ENCODE measurements at places on chromosomes 1 and 21.

- no peak for DNase-seq
Observed at GRCh38 chr1:169618367-169618766, 11.6 kb downstream of the SELP start.

- no peak for DNase-seq
Observed at GRCh38 chr1:93880731-93881130, 1.7 kb upstream of the DNTTIP2 start.

GRCh38 chr1:248751142-248751541, 4.4 kb downstream of the LYPD8 start:
- DNase-seq: no peak

DNA sequence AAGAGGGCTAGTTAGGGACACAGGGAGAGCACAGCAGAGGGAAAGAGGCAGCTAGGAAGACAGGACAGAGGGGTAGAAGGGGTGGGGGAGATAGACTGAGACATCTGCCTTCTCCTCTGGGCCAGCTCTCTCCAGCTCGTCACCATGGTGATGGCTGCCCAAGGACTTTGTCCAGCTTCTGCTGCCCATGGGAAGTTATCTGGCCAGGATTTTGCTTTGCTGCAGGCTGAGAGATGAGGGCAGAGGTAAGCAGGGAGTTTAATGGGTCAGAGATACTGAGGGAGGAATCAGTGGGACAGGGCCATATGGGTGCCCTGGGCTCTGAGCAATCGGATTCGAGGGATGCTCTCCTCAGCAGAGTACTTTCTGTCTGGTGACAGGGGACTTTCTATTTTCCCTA, 34.5 kb upstream of the GPR37L1 start:
- no peak for DNase-seq

DNA sequence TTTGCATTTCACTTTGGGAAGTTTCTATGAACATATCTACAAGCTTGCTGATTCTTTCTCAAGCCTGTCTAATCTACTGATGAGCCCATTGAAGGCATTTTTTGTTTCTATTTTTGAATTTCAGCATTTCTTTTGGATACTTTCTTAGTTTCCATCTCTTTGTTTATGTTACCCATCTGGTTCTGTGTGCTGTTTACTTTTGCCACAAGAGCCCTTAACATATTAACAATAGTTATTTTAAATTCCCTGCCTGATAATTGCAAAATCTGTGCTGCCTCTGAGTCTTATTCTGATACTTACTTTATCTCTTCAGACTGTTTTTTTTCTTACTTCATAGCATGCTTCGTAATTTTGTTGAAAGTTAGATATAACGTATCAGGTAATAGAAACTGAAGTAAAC, 75.8 kb upstream of the ZRANB2 start:
- DNase-seq: no peak

DNA sequence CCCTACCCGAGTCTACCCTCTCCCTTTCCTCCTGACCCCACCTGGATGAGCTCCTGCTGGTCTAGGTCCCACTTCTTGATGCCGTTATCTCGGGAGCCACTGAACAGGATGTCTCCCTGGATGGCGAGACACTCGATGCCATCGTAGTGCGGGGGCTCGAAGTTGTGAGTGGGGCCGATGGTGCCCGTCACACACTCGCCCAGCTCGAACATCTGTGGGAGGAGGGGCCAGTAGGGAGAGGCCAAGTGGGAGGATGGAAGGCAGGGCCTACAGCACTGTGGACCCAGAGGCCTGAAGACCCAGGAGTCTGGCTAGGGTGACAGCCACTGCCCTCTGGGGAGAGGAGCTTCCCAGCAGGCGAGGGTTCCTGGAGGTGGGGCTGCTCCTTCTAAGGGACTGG, 48.1 kb downstream of the KIF21B start:
- DNase-seq: no peak

GRCh38 chr1:104854529-104854928, 1104.8 kb downstream of the AMY1C start:
- no peak for DNase-seq

DNA sequence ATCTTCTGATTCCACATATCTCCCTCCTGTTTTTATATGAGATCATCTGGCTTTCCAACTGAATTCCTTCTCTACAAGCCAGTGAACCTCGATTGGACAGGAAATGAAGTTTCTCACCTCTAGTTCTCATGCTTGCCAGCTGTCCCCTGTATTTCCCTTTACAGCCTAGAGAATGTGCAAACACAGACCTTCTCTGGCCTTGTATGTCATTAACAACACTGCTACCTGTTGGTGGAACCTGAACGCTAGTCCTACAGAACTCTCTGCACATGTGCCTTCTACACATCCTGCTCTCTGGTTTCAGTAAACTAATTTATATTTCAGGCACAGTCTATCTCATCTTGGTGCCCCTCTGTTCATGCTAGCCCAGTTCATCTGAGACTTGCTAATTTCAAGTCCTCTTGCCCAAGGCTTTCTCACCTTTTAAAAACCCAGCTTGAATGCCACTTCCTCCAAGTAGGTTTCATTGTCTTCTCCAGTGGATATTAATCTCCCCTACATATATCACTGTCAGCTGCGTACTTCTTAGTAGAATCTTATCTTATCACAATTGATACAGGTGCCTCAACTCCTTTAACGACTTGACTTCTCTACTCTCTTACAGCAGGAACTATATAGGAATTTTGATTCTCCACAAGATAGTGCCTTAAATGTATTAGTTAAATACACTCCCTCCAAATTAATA, 549.9 kb downstream of the PLPP3 start:
- DNase-seq: no peak

GRCh38 chr21:29793712-29794111, 146.1 kb downstream of the GRIK1 start:
- no peak for DNase-seq

GRCh38 chr1:180141381-180141934, 13.2 kb upstream of the QSOX1 start:
- no peak for DNase-seq

DNA sequence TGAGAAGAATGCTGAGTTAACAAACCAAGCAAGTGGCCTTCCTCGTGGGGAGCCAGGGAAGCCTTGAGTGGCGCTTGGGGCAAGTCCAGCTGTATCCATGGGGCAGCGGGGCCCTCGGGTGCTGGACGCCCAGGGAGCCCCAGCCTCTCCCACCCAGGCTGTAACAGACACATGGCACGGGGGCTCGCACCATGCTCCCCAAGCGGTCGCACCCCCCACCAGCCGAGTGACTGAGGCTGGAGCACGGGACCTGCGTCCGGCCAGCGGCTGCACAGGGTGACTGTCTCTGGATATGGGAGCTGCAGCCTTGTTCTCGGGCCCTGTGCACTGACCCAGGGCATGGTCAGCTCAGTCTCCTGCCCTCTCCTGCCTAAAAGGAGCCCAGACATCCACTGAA, 53.9 kb upstream of the ACTRT2 start:
- DNase-seq: no peak

DNA sequence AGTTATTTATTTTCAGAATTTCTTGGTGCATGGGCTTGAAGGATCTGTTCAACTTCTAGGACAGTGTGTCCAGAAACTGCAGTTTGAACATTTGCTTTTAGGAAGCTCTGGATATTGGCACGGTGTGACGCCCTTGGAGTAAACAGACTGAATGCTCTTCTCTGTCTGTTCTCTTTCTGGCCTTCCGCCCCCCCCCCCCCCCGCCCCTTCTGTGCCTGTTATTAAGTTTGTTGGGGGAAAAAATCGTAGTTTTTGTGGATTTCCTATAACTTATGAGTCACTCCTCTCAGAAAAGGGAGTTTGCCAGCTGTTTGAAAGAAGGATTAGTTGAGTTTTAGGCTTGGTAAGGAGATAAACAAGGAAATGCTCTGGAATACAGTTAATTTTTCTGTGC, 1.2 kb downstream of the KCTD3 start:
- DNase-seq: peak; percentile 24

DNA sequence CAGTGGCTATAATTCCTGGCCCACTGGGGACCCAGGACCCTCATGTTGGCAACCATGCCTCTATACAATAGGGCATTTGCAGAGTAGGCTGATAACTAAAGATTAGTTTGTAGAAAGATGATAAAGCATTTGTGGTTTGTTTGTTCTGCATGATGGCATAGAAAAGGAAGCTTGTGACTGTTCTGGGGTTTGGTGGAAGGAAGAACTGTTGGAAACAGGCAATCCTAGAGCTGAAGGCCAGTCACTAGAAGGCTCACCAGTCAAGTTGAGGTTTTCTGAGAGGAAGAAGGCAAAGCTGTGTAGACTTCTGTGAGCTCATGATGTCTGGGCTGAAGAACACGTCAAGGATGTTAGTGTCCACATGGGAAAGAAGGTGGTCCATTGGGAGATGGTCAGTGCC, 140.3 kb upstream of the VANGL1 start:
- no peak for DNase-seq

GRCh38 chr21:34553151-34553952, 41.3 kb upstream of the KCNE1 start:
- DNase-seq: peak; percentile 48

DNA sequence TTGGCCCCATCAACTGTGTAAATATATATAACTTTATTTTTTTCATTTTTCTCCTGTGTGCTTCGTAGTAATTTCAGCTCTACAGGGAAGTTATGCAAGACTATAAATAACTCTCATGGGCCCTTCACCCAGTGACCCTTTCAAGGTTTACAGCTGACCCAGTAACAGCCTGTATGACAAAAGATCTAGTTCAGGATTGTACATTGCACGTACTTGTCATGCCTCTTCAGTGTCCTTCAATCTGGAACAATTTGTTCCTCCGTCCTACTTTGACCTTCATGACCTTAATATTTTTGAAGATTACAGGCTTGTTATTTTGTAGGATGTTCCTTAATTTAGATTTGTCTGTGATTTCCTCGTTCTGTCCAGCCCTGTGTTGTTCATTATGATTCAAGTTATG, 40.5 kb downstream of the BRINP2 start:
- DNase-seq: no peak

DNA sequence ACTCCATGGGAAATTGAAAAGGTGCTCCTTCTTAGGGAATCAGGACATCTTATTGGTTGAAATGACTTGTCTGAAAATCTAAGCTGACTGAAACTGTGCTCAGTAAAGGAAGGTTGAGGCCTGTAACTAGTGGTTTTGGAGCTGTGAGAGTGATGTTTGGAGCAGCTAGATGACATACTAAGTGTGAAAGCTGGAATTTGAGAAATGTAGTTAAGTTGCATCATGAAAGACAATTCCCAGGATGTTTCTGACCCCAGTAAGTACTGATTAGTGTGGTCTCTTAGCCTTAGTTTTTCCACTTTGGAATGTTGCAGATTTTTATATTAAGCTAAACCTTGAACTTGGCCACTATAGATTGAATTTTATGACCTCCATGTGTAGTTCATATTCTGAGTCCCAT, 154.9 kb downstream of the PAPPA2 start:
- no peak for DNase-seq

DNA sequence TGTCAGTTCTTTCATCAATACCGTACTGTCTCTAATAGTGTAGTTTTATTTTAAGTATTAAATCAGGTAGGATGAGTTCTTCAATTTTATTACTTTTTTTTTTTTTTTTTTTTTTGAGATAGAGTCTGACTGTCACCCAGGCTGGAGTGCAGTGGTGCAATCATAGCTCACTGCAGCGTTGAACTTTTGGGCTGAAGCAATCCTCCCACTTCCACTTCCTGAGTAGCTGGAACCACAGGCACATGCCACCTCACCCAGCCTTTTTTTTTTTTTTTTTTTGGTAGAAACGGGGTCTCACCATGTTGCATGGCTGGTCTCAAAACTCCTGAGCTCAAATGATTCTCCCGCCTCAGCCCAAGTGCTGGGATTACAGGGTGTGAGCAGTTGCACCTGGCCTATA, 44.3 kb downstream of the INAVA start:
- no peak for DNase-seq

DNA sequence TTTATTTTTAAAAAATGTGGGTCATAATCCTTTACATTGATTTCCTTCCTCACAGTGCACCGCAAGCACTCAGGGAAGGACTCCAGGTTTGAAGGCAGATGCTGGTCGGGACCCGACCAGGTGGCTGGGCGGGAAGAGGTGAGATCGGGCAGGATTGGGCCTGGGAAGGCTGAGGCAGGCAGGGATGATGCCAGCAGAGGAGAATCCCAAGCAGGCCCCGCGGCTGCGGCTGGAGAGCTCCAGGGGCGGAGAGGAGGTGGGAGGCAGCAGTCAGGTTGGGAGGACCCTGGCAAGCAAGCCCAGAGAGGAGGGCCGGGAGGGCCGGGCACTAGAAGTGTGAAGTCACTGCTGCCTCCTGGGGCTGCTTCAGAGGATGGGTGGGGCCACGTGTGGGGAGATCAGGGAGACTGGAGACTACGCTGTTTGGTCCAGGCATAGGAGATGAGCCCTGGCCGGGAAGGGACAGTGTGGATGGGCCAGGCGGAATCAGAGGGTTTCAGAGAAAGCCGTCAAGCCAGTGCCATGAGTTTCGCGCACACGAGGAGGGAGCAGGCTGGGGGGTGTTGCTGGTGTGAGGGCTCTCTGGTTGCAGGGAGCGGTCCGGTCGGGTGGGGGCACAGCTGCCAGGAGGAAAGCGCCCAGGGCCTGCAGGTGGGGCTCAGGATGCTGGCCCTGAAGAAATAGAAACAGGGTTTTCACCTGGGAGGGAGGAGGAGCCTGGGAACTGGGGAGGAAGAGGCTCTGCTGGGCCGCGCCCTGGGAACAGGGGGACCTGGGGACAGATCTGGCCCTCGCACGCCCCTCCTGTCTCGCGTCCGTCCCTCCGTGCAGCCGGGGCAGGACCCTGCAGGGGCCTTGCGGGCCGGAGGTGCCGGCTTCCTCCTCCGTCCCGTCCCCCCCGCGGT, 888 bp upstream of the COL18A1 start:
- DNase-seq: no peak

GRCh38 chr21:38734646-38735365, 70.9 kb upstream of the ETS2 start:
- DNase-seq: no peak

- no peak for DNase-seq
Observed at GRCh38 chr1:190975827-190976226, 498.2 kb upstream of the BRINP3 start.

DNA sequence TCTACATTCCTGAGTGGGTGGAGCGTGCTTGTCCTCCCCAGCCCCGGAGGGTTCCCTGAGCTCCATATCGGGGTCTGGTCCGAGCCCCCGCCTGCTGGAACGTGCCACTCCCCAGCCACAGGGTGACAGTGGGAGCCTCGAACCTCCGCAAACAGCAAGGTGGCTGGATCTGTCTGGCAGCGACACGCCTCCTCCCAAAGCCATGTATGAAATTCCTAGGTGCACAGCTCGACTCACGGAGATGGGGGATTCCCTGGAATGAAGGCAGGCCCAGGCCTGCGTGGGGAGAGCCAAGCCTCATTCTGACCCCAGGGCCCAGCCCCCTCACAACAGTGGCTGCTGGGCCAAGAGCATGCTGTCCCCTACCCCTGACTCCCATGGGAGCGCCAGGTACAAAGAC, 32.9 kb downstream of the TP73 start:
- DNase-seq: no peak

GRCh38 chr21:17402937-17403336, 109.9 kb upstream of the CXADR start:
- DNase-seq: peak; percentile 40

Data from HFF-Myc (cell line).